ENCODE measurements at places on chromosomes 2 and 18. TPM values are rescaled to one million over a fixed set of nuclear protein-coding genes. Genes with fewer than 3 reads are reported as not detected.

CPLX4 gene
- 0.05 TPM for polyA plus RNA-seq

AMER3 gene
- polyA plus RNA-seq: 0.02 TPM

- H3K4me1 ChIP-seq: no peaks in the 10 kb centered on the region
- DNase-seq: no peak
- H3K27ac ChIP-seq: no peak overlapping the region
- no peak overlapping the region for H3K4me3 ChIP-seq
- H3K27me3 ChIP-seq: peaks cover 2% of the 10 kb centered on the region
Measured at GRCh38 chr18:76567835-76568445, 72.9 kb upstream of the ZNF516 start.

DNA sequence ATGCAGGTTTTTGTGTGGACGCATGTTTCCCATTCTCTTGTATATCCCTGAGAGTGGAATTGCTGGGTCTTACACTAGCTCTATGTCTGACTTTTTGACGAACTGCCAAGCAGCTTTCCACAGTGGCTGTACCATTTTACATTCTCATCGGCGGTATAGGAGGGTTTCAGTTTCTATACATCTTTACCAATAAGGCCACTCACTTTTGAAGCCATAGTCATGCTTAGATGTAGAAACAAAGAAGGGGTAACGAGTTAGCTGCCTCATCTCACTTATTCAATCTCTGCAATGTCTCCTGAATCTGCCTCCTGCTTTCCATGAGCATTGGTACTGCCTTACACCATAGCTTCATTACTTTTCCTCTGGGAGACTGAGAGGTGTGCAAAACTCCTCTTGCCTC lies 47.4 kb downstream of the MMADHC start:
- no peaks in the 10 kb centered on the region for H3K36me3 ChIP-seq
- H3K27me3 ChIP-seq: no peaks in the 10 kb centered on the region
- no peaks in the 10 kb centered on the region for H3K4me1 ChIP-seq
- H3K4me3 ChIP-seq: no peak overlapping the region

DNA sequence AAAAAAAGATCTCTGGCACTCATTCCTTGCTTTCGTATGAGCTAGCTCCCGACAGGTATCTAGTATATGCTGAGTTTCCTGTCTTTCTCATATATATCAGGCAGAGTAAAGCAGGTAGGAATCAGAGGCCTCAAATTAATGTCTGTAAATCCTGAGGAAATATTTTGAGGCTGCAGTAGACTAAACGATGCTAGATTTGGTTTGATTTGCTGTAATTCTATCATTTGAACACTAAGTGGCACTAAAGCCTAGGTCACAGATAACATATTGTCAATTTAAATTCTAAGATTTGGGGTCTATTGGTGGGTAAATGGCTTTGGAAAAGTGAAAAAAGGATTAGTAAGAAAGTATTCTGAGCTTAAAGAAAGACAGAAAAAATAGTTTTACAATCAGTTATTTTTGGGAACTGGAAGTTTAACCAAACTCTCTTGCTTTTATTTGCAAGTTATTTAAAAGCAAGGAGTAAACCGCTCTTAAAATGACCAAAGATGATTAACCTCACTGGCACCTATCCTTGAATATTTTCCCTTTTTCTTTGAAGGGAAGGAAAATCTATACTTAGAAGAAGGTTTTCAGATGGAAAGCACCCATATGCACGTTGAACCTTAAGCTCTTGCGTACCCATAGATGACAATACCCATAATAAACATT lies 37.6 kb upstream of the SLC4A10 start:
- no peaks in the 10 kb centered on the region for H3K27me3 ChIP-seq
- no peak overlapping the region for H3K27ac ChIP-seq
- DNase-seq: no peak
- H3K36me3 ChIP-seq: no peaks in the 10 kb centered on the region
- H3K4me1 ChIP-seq: no peaks in the 10 kb centered on the region

BOK gene
- 5.1 TPM for polyA plus RNA-seq

DNAH6 gene
- 0.57 TPM for polyA plus RNA-seq

SCN1A gene
- 0.02 TPM for polyA plus RNA-seq

DNA sequence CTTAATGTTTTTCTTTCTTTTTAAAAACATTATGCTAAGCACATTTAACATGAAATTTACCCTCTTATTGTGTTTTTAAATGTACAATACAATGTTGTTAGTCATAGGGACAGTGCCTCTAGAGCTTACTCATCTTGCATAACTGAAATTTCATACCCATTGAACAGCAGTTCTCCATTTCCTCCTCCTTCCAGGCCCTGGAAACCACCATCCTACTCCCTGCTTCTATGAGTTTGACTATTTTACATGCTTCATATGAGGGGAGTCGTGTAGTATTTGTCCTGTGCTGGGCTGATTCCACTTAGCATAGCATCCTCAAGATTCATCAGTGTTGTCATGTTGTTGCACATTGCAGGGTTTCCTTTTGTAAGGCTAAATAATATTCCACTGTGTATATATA lies 92.6 kb downstream of the SPATS2L start:
- no peak overlapping the region for H3K27ac ChIP-seq
- H3K4me3 ChIP-seq: no peak overlapping the region
- no peak for DNase-seq
- H3K27me3 ChIP-seq: no peaks in the 10 kb centered on the region

CIDEA gene
- 0.82 TPM for polyA plus RNA-seq

- DNase-seq: peak; percentile 68
- H3K27me3 ChIP-seq: no peaks in the 10 kb centered on the region
- peak overlapping the region; percentile 74 for H3K27ac ChIP-seq
- H3K36me3 ChIP-seq: no peaks in the 10 kb centered on the region
- peaks cover 32% of the 10 kb centered on the region for H3K4me1 ChIP-seq
Measured at GRCh38 chr2:85405201-85406059, 4.7 kb downstream of the CAPG start.

GRCh38 chr2:16869711-16870110 lies 204.1 kb upstream of the CYRIA start:
- no peak overlapping the region for H3K27ac ChIP-seq
- no peak overlapping the region for H3K4me3 ChIP-seq
- H3K4me1 ChIP-seq: no peaks in the 10 kb centered on the region
- H3K27me3 ChIP-seq: no peaks in the 10 kb centered on the region

GRCh38 chr2:118268268-118268667 lies 180.0 kb downstream of the INSIG2 start:
- no peaks in the 10 kb centered on the region for H3K27me3 ChIP-seq
- no peak overlapping the region for H3K27ac ChIP-seq
- no peaks in the 10 kb centered on the region for H3K36me3 ChIP-seq
- H3K4me1 ChIP-seq: no peaks in the 10 kb centered on the region

- DNase-seq: no peak
- H3K4me1 ChIP-seq: no peaks in the 10 kb centered on the region
- peak overlapping the region; percentile 21 for H3K27ac ChIP-seq
Measured at GRCh38 chr2:121771976-121772742, 16.7 kb downstream of the TSN start.

- peaks cover 10% of the 10 kb centered on the region for H3K4me1 ChIP-seq
- peak overlapping the region; percentile 95 for H3K27ac ChIP-seq
- peaks cover 5% of the 10 kb centered on the region for H3K36me3 ChIP-seq
- H3K4me3 ChIP-seq: peak overlapping the region; percentile 93
Measured at GRCh38 chr2:27356056-27356381, 545 bp downstream of the GTF3C2 start.

DNA sequence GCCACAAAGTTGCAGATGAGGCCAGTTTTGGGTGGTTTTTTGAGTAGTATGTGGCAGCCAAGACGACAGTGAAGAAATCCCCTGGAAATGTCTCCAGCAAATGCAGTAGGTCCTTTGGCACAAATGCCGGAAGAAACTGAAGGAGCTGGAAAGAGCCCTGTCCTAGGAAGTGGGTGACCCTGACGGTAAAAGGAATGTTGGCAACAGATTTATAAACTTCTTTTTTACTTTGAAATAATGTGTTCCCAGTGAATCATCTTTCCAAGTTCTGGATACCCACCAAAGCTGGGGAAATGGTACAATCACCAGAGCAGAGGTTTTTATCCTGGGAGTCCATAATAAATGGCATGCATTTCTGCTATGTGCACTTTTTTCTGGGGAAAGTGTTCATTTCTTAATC lies 112.9 kb downstream of the CSRNP3 start:
- no peak overlapping the region for H3K27ac ChIP-seq
- H3K4me3 ChIP-seq: no peak overlapping the region
- no peaks in the 10 kb centered on the region for H3K36me3 ChIP-seq
- no peaks in the 10 kb centered on the region for H3K4me1 ChIP-seq

GRCh38 chr2:29113027-29113686 lies 2.1 kb upstream of the CLIP4 start:
- no peak overlapping the region for H3K4me3 ChIP-seq
- no peak for DNase-seq

PROKR1 gene
- 0.07 TPM for polyA plus RNA-seq

RBM44 gene
- 0.82 TPM for polyA plus RNA-seq

Measured in thymus (tissue), 14 donors.